ENCODE measurements at places on chromosomes 6 and 20.

DNA sequence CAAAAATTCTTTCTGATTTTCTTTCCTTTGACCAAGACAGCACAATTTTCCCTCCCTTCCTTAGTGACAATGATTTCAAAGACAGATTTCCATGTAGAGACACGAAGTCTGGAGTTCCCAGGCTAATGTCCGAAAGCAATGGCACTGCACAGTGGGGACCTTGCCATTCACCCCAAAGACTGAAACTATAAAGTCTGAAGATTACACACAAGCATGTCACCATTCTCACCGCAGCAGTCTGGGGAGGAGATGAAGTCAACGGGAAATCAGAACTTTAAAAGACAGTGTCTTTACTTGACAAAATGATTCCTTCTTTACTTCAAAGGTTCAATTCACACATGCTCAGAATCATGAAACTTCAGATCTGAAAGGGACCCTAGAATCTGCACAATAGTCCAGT, 8.3 kb downstream of the B4GALT5 start:
- no peak for DNase-seq

DNA sequence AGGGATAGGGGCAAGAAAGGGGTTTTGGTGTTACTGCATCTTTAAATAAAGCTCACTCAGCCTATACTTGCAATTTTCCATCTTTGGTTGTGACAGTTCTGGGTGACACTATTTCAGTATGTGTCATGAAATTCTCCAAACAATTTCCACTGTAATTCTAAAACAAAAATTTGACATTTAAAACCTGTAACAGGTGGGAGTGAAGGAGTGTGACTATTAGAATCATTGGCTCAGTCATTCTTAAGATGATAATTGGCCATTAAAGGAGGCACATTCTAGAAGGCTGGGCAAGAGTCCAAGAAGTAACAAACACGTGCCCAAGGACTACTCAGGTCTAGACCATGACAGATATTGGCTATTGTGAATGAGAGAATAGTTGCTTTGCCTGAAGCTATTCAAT, 153.3 kb upstream of the ARG1 start:
- DNase-seq: no peak

- DNase-seq: no peak
Measured at GRCh38 chr6:12570461-12571030, 146.0 kb upstream of the PHACTR1 start.

DNA sequence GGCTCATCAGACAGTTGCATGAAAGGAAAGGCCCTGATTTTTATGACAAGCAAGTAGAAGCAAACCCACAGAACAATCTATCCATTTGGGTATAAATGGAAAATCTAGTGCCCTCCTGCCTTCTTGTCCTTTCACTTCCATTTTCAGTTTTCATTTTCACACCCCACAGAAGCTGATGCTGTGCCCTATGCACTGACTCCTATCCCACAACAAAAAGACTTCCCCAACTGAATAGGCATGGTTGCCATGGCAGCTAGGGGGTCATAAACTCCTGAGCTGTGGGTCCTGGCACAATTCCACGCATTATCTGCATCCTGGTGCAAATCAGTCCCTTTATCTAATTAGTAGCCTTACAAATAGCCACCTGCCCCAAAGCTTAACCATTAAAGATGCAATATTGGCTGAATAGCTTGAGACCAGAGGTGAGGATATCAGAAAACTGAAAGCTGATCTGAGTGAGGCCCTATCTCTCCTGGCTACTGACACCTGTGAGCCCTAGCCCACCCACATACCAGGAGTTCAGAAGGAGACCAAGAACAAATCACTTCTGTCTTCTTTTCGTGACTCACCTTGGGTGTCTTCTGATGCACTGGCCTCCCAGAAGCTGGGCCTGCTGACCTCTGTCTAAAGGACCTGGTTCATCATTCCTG, 34.9 kb upstream of the HEY2 start:
- no peak for DNase-seq

DNA sequence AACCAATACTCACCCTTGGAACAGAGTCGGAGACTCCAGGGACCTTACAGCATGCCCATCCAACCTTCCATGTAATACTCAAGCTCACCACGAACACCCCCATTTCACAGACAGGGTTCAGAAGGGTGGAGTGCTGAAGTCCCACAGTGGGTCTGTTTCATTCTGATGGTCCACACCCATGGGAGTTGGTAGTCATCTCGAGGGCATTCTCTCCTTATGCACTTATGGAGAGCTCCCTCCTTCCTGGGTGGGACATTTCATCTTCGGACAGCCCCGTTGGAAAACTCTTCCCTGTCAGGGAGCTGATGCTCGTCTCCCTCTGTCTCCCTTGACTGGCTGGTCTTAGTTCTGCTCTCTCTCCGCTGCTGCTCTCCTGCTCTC, 38.9 kb downstream of the COX4I2 start:
- no peak for DNase-seq

GRCh38 chr6:162029873-162030576, 697.5 kb downstream of the PRKN start:
- no peak for DNase-seq

GRCh38 chr6:168826726-168827585, 386.0 kb downstream of the SMOC2 start:
- DNase-seq: no peak

DNA sequence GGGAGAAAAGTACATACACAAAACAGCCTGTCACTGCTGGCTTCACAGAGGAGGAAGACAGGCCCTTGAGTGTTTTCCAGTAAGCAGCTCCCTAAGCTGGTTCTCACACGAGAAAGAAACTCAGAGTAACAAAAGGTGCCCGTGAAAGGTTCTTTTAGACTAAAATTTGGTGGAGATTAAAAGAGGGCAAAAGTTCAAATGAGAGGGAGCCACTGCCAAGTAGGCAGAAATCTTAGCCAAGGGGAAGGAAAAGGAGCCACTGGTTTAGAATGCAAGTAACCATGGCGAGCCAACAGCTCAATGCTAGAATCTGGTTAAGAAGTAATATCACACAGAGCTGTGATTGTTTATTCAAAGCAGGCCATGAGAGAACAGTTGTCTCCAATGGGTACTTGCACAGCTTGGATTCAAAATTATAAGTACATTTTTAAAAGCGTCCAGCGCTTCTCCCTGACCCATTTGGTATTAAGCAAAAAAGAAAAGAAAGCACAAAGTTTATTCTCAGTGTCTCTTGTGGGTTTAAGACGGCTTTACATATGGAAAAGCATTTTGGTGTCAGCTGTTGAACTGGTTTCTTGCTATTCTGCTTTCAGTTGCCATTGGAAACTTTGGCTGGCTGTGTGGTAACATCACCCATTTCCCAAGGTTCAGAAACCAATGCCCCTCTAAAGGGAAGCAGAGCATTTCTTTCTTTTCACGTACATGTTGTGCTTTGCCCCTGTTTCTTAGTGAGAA, 648.5 kb downstream of the RNF144B start:
- no peak for DNase-seq

- DNase-seq: no peak
Measured at GRCh38 chr6:109791301-109791700, 100.2 kb downstream of the FIG4 start.

DNA sequence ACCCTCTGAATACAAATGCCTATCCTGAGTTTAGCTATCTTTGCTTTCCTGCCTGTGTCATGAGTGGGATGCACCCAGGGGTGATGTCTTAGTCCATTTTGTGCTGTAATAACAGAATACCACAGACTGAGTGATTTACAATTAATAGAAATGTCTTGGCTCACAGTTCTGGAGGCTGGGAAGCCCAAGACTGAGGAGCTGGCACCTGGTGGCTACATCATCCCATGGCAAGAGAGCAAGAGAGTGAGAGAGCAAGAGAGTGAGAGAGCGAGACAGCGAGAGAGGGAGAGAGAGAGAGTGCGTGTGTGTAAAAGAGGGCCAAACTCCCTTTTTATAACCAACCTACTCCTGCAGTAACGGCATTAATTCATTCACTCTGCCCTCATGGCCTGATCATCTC, 76.8 kb downstream of the PRDM1 start:
- DNase-seq: no peak

DNA sequence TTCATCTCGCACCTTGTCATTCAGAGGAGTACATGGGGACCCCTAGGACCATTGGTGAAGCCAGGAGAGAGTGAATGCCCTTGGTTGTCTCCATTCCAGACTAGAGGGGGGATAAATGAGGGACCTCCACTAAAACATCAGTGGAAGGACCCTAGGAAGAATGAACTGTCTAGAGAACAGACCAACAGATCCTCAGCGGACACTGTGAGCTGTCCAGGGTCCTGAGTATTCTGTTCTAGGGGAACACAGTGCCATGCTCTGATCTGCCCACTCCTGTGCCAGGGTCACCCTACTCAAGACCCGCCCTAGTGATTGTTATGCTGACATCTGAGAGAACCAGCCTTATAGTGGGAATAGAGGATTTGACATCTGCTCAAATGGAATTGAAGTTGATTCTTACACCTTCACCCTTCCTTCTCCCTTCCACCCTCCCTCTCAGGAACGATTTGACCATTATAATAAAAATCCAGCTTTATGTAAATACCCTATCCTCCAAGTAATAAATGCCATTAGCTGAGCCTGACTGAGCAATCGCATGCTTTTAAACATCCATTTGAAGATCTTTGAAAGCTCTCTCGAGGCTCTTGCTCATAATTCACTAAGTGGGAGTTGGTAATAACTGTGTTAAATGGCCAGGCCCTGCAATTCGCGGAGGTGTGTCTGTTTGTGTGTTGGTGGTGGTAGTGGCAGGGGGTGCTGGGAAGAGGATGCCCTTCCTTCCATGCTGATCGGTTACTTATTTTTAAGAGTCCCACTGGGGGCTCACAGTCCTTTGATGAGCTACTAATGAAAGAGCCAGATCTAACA, 43.6 kb upstream of the SLC32A1 start:
- no peak for DNase-seq

DNA sequence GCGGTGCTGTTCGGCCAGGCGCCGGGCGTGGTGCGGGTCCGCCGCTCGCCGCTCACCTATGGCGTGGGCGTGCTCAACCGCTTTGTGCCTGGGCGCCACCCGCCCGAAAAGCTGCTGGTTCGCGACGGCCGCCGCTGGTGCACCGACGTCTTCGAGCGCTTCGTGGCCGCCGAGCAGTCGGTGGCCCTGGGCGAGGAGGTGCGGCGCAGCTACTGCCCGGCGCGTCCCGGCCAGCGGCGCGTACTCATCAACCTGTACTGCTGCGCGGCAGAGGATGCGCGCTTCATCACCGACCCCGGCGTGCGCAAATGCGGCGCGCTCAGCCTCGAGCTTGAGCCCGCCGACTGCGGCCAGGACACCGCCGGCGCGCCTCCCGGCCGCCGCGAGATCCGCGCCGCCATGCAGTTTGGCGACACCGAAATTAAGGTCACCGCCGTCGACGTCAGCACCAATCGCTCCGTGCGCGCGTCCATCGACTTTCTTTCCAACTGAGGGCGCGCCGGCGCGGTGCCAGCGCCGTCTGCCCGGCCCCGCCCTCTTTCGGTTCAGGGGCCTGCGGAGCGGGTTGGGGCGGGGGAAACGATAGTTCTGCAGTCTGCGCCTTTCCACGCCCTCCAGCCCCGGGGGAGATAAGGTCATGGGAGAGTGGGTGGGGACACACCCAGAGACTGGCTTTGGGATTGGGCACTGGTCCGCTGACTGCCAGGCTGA, 15.7 kb downstream of the ADISSP start:
- no peak for DNase-seq

DNA sequence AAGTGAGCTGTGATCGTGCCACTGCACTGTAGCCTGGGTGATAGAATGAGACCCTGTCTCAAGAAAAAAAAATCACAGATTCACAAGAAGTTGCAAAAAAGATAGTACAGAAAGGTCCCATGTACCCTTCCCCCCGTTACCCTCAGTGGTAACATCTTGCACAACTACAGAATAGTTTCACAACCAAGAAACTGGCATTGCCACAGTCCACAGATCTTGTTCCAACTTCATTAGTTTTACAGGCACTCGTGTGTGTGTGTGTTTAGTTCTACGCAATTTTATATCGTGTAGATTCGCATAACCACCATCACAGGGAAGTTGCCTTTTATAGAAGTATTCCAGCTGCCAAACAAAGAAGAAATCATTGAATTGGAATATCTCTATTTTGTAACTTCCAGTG, 19.1 kb downstream of the SPATA2 start:
- DNase-seq: no peak

- no peak for DNase-seq
Measured at GRCh38 chr6:80276861-80277260, 170.4 kb downstream of the BCKDHB start.

- DNase-seq: no peak
Measured at GRCh38 chr20:32780749-32781655, 18.8 kb downstream of the DNMT3B start.

DNA sequence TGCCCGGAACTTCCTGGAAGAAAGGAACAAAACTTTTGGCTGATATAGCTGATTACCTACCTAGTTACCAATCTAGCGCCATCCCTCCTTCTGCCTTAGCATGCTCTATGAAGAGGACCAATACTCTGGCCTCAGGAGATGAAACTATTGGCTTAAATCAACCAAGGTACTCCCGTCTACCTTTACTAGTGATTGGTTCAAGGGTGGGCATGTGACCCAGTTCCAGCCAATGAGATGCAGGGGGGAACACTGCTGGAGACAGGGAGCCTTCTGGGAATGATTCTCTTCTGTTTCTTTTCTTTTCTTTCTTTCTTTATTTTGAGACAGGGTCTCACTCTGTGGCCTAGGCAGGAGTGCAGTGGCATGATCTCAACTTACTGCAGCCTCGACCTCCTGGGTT, 72.6 kb upstream of the CCDC167 start:
- DNase-seq: no peak

GRCh38 chr6:93139408-93140081, 279.8 kb downstream of the EPHA7 start:
- DNase-seq: no peak

GRCh38 chr6:166907871-166908806, 48.2 kb downstream of the RNASET2 start:
- DNase-seq: no peak

DNA sequence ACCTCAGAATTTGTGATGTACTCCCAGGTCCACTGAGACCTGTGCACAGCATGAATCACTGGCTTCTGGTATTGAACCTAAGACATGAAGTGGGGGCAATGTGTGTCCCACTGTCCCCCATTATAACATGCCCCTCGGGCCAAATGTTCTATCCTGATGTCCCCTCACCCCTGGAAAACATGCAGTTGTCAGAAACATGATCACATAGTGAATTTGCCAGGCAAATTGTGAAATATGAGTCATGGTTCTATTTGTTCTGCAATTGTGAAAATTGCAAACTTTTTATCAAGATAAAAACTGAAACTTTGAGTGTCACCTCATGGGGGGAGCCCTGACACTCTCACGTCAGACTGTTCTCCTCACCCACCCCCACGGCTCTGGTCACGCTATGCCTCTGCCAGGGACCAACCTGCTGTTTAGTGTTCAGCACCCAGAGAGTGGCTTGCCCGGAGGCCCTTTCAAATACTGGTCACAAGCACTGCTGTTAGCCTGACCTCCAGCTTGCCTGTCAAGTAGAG, 305.3 kb downstream of the CLIC5 start:
- DNase-seq: no peak

- no peak for DNase-seq
Measured at GRCh38 chr6:86192123-86192522, 549.4 kb upstream of the SYNCRIP start.

GRCh38 chr6:25918083-25918683, 12.3 kb downstream of the SLC17A2 start:
- no peak for DNase-seq

DNA sequence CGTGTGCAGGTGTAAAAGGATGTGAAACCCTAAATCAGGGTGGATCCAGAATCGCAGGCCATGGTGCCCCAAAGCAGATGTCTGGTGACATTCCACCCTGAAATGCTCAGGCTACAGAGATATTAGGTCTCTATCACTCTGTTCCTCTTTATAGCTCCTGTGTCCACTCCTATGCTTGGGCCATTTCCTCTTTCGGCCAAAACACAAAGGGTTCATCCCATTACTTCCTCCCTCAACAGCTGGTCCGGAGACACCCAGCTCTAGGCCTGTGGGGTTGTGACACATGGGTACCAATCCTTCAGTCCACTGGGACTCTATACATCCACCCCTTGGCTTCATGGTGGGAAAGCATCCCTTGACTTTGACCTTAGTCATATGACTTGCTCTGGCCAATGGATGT, 1.7 kb upstream of the SIGLEC1 start:
- DNase-seq: no peak

All from amniotic stem cell (primary cell).